ENCODE measurements at places on chromosomes 11 and 22. TPM values are rescaled to one million over a fixed set of nuclear protein-coding genes. Genes with fewer than 3 reads are reported as not detected.

DNA sequence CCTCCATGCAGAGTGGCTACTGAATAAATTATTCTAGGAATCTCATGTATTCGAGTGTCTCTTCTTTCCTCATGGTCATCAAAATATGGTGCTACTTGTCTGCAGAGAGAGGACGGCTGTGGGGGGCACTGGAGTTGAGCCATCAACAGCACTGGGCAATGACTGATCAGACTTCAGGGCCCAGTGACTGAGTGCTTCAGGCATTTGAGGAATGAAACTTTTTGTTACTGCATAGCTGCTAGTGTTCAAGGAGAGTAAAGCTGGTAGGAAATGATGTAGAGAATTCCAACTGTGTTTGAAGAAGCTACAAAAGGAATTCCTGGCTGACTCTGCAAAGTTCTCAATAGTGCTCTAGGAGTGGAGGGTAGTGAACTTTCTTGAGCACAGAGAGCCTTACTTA lies 277.7 kb downstream of the CADM1 start:
- DNase-seq, result no peak

Gene CLCF1
- polyA plus RNA-seq, result 4.5 TPM

GRCh38 chr11:57235761-57236703 lies 1.0 kb downstream of the APLNR start:
- DNase-seq, result no peak

DNA sequence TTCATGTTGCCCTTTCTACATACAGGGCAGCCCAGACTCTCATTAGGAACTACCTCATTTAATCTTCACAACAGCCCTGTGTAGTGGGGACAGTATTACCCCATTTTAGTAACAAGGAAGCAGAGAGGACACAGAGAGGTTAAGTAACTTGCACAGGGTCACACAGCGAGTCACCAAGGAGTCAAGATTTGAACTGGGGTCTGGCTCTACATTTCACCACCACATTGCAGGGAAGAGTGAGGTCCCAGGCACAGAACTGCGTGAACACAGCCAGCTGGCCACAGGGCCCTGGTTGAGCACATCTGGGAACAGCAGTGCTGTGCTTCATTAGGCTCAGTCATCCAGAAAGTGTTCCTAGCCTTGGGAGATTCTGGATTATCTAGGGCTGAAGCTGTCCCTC lies 45.4 kb upstream of the ISX start:
- DNase-seq, result no peak

DNA sequence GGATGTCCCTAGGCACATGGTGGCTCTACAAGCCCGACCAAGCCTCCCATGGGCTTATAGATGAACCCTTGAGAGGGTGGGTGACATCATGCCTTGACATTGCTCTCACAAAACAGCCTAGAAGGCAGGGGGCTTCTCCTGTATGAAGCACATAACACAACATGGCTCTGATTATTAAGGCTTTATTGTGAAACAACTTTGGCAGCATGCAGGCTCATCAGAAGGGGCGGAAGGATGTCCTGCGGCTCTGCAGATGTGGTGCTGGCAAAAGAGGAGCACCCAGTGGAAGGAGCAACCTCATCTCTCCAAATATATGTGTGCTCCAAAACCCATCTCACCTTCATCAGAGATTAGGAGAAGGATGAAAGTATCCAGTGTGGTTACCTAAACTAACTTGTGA lies 100.4 kb downstream of the MPPED2 start:
- no peak for DNase-seq

Gene MTMR2
- polyA plus RNA-seq, result 63.2 TPM

Gene TIGD3
- 0.65 TPM for polyA plus RNA-seq

DNA sequence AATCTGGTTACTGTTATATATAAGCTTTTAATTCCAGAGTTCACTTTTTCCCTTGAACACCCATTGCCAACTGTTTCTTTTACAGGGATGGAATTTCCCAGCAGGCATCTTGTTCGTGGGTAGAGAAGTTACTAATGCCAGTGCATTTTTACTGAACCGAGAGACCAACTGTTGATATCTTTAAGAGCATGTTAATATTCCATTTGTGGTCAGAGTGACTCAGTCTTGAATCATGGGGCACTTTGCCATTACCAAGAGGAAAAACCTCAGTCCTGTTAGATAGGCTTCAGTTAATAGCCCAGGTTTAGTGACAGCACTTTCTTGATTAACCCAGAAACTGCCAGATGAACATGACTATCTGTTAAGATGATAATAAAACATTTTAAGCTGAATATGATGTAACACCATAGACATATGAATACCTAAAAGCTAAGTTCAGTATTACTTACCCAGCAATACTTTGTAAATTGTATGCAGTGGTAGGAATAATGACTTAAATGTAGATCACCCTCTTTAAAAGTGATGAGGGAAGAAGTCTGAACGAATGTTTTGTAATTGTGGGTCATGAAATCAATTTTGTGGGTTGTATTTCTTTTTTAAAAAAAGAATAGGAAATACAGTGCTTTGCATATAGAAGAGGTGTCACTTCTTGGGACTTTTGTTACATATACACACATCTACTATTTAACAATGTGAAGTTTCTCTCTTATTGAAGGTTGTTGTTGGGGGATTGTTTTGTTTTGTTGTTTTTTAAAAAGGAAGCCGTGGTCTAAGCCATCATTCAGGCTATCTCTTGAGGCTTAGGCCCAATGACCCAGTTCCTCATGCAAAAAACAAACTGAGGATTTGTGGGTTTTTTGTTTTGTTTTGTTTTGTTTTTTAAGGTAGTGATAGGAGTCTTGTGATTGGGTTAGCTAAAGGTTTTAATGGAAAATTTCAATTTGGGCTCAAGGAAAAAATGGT lies 79.2 kb upstream of the GRIK4 start:
- no peak for DNase-seq

DNA sequence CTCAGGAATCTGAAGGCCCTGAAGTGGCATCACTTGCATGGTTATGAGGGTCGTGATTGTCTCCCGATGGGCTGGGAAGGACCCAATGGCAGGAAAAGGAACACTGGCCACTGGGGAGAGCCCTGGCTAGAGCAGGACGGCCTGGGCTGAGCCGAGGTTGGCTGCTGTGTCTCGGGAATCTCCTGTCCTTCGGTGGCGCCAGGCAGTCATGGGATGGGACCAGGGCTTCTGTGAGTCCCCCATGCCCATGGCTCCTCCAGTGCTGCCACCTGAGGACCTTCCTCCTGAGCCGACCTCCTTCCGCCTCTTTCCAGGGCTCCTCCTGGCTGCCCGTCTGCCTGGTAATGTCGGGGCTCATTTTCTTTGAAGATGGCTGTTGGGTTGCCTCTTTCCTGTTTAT lies 1394.0 kb downstream of the BRD1 start:
- no peak for DNase-seq

Gene FOLR1
- 44.9 TPM for polyA plus RNA-seq

Gene OR52I2
- polyA plus RNA-seq, result 0.04 TPM

GRCh38 chr11:103892603-103893002 lies 143.8 kb upstream of the DDI1 start:
- DNase-seq, result no peak

- no peak for DNase-seq
Observed at GRCh38 chr11:122879785-122880184, 2.8 kb upstream of the JHY start.

Gene KCNA4
- polyA plus RNA-seq, result 0.17 TPM

DNA sequence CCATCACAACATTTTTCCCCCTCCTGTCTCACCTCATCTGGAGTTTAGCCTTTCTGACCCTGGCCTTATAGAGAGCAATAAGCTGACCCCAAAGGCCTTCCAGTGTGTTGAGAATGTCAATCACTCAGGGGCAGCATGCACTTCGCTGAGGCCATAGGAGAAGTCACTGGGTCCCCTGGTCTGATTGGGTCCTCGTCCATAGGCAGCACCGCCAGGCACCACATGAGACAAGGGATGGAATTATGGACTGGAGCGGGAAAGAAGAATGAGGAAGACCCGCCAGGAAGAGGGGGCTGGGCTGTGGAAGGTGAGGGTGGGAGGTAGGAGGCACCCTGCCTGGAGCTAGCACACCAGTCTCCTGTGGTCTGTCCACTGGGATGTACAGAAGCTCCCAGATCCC lies 72.9 kb downstream of the DSCAML1 start:
- no peak for DNase-seq

DNA sequence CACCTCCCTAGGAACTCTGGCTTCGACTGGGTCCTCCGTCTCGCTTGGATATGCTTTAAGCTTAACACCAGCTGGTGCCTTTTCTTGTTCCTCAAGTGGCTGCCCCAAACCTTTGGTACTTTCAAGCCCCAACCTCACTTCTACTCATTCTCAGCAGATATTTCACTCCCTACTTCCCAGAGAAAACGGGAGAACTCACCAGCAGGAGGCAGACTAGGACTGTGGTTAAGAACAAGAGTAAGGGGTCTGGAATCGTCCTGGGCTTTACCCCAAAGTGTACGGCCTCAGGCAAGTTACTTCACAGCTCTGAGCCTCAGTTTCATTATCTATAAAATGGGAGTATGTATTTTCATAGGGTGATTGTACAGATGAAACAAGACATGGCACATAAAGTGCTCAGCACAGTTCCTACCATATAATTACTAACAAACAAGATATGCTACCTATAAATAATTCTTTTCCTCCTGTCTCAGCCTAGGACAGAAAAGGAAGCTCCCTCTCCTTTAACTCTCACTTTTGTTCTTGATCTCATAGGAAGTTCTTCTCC lies 37.8 kb downstream of the PAMR1 start:
- no peak for DNase-seq

DNA sequence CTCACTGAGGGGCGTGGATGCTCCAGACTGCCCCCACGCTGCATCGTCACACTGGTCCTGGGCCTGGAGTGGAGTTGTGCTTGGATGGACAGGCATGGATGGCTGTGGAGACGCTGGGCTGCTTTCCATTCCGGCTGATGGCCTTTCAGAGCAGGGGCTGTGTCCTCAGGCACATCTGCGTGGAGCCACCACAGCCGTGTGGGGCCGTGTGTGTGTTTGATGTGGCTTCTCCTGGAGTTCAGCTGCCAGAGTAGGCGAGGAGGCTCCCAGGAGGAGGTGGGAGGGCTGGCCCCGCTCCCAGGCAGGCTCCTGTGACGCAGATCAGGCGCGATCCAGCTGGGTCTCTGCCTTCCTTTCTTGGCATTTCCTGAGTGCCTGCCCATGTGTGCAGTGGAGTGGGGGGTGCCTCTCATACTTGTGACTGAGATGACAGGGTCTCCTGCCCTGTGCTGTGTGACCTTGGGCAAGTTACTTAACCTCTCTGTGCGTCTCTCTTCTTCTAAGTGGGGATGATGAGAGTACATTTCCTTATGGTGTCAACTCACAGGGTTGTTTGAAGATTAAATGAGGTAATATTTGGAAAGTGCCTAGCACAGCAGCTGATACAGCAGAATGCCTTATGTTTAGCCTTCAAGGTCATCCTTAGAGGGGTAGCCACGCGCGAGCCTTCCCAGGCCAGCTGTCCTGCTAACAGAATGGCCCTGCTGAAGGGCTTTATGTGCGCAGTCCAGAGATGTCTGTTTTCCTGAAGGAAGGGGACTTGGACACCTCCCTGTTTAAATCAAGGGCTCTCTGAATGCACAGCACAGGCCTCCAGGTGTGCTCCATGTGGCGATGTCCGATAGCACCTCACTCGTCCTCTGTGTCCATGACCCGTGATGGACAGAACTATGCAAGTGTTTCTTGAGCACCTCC lies 33.5 kb downstream of the GLB1L2 start:
- DNase-seq, result no peak

Gene STX5
- 58.8 TPM for polyA plus RNA-seq

GRCh38 chr11:116272181-116272789 lies 500.5 kb downstream of the BUD13 start:
- DNase-seq, result no peak

Gene SPI1
- polyA plus RNA-seq, result 2.7 TPM

DNA sequence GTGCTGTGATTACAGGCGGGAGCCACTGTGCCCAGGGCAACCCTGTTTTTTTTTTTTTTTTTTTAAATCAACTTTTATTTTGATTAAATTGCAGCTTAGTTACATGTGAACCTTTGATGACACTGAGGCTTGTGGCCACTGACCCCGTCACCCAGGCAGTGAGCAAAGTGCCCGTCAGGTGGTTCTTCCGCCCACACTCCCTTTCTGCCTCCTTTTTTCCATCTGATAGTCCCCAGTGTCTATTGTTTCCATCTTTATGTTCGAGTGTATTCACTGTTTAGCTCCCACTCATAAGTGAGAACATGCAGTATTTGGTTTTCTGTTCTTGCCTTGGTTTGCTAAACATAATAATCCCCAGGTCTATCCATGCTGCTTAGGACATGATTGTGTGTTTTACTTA lies 110.9 kb upstream of the GRK3 start:
- DNase-seq, result no peak

GRCh38 chr11:119691020-119691666 lies 37.9 kb downstream of the NECTIN1 start:
- no peak for DNase-seq

Gene OR51D1
- not detected for polyA plus RNA-seq

GRCh38 chr22:50610041-50610451 lies 9.5 kb downstream of the MAPK8IP2 start:
- DNase-seq, result no peak

DNA sequence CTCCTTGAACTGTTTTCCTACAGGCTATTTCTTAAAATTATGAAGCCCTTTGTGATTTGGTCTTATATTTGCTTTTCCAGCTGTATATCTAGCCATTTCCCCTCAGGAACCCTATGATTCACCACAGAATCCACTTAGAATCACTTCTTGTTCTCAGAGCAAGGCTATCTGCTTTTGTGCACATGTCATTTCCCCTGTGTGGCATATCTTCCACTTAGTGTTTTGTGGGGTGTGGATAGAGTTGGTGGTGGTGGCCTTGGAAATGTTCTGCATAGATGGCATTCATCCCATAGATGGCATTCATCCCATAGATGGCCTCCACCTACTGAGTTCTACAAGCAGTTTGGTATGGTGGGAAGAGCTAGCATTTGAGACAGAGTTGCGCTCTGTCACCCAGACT lies 44.7 kb downstream of the SWAP70 start:
- DNase-seq, result no peak

- no peak for DNase-seq
Observed at GRCh38 chr22:44202261-44202789, 21.6 kb downstream of the PARVG start.

GRCh38 chr11:65454311-65454695 lies 31.7 kb downstream of the NEAT1 start:
- no peak for DNase-seq

DNA sequence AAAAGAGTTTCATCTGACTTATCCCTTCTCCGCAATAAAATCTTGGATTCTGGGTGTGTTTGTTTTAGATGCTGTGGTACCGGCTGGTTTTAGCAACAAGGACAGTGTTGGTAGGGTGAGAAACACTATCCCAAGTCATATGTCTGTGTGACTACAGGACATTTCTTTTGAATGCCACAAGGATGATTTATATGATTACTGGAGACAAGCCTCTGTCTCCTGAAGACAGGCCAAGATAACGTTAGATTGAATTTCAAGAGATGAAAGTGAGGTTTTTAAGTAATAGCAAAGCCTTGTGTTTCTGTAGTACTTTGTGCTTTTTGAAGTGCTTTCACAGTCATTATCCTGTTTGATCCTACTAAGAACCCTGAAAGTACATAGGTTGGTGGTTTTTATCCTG lies 101.6 kb downstream of the COMMD9 start:
- DNase-seq, result no peak

Gene TESMIN
- polyA plus RNA-seq, result 18.4 TPM

Data from right renal pelvis (tissue), 4 donors.